NB4 (cell line): ENCODE measurements at places on chromosomes 12 and 14.

- DNase-seq, result peak; percentile 1
Measured at GRCh38 chr14:28057359-28058296, 709.0 kb upstream of the FOXG1 start.

DNA sequence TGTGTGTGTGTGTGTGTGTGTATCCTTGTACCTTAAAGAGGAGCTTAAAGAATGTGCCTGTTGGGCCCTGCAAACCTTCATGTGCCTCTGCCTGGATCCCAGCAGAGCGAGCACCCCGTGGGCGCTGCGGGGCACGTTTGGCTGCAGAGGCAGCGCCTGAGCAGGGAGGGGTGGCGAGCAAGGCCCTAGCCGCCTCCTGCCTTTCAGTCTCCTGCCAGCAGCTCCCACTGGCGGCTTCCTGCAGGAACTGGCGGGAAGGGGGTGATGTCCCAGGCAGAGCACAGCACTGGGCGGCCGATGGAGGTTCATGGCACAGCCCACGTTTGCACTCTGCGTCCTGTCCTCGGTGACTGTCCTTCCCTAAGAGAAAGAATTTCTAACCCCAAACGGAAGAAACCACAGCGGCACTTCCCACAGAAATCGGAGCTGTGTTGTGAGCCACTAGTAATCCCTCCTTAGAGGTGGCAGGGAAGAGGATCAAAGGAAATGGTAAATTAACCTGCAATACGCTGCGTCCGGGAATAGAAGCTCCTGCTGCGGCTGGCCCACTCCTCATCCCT is 19.8 kb downstream of the ZBTB42 start:
- no peak for DNase-seq

- no peak for DNase-seq
Measured at GRCh38 chr12:112800183-112800582, 8.6 kb downstream of the RPH3A start.

GRCh38 chr14:89672636-89673511 is 255.8 kb upstream of the FOXN3 start:
- DNase-seq, result no peak

DNA sequence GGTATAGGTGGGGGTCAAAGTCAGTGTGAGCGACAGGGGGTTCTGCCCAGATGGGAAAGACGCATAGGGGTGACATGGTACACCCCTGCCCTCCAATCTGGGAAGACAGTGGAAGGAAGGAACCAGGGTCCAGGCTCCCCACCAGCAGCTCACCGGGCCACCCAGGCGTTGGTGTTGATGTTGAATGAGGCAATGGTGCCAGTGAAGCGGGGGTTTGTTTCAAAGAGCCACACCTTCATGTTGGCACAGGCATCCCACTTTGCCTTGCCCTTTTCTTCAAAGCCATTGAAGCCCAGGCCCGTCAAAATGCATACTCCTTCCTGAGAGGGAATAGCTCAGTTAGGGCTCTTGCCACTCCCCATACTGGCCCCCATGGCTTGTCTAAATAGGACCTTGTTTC is 7.5 kb downstream of the EMG1 start:
- DNase-seq, result no peak

DNA sequence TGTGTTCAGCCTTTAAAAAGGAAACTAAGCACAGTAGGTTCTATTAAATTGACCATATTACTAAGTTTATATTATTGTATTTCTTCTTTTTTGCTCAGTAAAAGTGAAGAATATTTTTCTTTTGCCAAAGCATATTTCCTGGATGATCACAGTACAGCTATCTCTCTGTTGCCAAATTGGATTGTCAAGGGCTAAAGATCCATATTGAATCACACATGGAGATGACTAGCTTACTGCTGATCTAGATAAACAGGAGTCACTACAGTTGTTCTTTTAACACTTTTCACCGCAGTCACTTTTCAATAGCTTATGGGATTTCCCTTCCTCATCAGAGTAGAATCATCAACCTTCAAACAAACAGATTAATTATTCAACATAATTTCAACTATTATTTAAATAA is 78.6 kb downstream of the LRRC9 start:
- no peak for DNase-seq

GRCh38 chr12:102513739-102514138 is 33.4 kb upstream of the IGF1 start:
- no peak for DNase-seq

DNA sequence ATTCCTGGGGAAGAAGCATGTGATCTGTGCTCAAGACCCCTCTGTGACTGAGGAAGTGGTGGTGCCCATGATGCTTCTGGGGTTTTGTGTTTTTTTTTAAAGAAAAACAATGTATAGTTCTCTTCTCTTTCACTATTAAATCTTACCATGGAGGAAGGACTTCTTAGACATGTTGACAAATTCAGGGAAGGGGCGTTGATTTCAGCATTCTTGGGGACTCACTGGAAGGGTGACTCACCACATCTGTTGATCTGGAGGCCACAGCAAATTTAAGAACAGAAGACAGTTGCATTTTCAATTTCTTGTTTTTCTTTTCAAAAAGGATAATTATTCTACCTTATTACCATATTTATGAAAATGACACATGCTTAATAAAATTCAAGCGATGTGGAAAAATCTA is 152.9 kb upstream of the RTL1 start:
- no peak for DNase-seq

GRCh38 chr14:61547186-61548069 is 147.9 kb upstream of the HIF1A start:
- DNase-seq, result no peak

GRCh38 chr14:89507521-89507920 is 90.5 kb upstream of the FOXN3 start:
- no peak for DNase-seq

DNA sequence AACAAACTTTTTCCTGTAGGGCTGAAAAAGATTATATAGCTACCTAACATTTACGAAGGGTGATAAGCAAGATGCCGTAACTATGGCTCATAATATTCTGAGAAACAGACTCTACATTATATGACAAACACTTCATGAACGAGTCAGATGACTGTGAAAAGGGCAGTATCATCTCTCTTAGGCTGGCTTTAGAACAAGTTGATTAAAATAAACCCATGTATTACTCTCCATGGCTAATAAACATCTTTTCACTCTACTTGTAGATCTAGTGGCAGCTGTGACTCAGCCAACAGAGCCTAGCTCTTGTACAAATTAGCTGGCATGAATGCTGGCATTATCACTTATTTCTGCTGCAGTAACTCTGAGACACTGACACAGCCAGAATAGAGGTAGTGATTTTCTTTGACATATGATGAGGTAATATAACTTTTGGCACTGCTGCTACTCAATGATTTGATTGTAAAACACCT is 47.1 kb downstream of the SLC2A13 start:
- no peak for DNase-seq

DNA sequence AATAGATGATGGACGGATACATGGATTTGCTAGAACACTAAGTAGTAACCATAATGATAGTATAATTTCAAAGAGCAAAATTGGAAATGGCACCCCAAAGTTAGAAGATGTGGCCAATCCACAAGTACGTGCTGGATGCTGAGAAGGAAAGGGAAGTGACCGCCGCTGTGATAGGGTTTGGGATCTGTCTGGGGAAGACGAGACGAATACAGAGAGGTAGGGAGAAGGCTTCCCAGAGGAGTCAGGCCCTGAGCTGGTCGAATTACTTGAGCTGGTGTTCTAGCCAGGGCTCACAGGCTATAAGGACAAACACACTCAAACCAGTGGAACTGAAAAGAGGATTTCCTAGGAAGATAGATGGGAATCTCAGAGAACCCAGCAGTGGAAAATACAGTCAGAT is 9.4 kb upstream of the ACVR1B start:
- DNase-seq, result no peak

- DNase-seq, result no peak
Measured at GRCh38 chr12:45351921-45352670, 136.2 kb downstream of the ANO6 start.

DNA sequence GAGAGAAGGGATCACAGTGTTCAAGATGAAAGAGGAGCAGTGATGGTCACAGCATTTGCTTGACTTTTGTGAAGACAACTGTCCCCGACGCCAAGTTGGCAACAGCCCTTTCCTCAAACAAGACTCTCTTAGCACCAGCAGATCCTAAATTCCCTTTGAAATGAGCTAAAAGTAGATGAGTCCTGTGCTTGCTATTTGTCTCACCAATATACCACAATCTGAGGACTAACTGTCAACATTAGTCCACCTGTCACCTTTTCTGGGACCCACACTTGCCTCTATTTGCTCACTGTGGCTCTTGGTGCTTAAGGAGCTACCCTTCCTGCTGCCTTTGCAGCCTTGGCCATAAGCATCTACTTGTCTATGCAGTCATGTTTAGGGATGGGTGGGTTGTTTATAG is 47.4 kb upstream of the COL2A1 start:
- DNase-seq, result no peak

- peak; percentile 87 for DNase-seq
Measured at GRCh38 chr12:96193725-96194575, at the start of gene ELK3. ELK3 (plus strand) TSS chr12:96194375.

GRCh38 chr12:93297032-93297431 is 80.7 kb upstream of the NUDT4 start:
- DNase-seq, result no peak
